ENCODE measurements at places on chromosomes 11 and 22. TPM values are rescaled to one million over a fixed set of nuclear protein-coding genes. Genes with fewer than 3 reads are reported as not detected.

DNA sequence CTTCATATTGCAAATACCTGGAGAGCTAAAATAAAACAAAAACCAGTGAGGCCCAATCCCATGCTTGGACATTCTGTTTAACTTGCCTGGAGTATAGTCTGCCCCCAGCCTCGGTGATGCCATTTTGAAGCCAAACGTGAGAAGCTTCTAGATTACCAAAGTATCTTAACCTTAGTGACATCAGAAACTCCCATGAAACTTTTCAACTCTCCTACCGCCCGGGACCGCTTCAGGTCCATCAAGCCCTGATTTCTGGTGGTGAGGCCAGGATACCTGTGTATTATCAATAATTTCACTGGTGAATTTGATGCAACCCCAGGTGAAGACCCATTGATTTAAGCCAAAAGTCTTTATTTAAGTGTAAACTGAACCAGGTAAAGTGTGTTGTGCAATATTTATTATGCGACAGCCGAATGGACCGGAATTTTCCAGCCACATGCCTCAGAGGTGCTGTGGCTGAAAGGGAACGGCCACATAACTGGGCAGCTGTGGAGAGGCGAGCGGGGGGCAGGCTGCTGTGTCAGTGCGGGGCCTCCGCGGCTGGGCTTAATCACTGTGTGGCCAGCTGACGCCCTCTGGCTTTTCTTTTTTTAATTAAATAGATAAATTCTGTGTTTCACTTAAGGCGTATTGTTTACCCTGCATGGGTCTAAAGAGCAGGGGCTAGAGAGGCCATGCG lies 385.5 kb upstream of the B3GAT1 start:
- no peak overlapping the region for H3K27ac ChIP-seq
- H3K4me1 ChIP-seq, result no peaks in the 10 kb centered on the region
- no peaks in the 10 kb centered on the region for H3K36me3 ChIP-seq
- H3K27me3 ChIP-seq, result peaks cover 91% of the 10 kb centered on the region

DNA sequence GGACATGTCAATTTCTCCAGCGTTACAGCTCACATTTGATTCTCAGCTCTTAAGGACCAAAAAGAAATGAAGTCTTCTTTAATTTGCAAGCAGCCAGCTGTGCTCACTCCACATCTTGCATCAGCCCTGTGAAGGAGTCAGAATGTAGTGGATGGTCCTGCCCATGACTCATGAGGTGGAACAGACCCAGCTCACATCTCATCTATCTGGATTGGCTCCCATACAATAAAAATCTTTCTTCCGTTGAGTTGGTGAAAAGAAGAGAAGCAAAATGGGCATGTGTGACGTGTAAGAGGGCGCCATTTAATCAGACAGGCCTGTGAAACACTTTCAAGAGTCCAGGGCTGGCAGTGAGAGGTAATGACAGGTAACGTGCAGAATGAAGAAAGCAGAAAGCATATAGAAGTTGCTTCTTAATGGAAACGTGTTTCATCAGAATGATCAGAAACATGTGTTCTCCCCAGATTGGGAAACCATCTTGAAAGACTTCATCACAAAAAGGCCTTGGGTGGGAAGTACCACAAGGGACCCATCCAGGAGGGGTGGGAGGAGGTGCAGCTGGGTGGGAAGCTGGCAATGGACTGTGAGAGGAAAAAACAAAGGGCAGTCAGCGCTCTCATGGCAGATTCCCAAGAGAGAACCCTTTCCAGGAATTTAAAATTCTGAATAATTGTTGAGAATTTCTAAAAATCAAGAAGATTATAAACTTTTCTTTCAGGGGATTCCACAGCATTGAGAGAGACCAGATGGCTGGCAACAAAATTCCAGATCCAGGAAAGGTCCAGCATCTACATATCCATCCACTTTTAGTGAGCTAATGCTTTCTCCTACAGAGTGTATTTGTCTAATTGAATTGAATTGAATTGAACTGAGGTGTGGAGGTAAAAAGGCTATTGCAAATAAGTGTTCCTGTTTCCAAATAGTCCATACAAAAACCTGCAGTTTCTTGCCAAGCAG lies 57.0 kb downstream of the ETS1 start:
- no peak overlapping the region for H3K4me3 ChIP-seq
- peaks cover 14% of the 10 kb centered on the region for H3K4me1 ChIP-seq
- H3K27ac ChIP-seq, result no peak overlapping the region
- no peaks in the 10 kb centered on the region for H3K36me3 ChIP-seq

DNA sequence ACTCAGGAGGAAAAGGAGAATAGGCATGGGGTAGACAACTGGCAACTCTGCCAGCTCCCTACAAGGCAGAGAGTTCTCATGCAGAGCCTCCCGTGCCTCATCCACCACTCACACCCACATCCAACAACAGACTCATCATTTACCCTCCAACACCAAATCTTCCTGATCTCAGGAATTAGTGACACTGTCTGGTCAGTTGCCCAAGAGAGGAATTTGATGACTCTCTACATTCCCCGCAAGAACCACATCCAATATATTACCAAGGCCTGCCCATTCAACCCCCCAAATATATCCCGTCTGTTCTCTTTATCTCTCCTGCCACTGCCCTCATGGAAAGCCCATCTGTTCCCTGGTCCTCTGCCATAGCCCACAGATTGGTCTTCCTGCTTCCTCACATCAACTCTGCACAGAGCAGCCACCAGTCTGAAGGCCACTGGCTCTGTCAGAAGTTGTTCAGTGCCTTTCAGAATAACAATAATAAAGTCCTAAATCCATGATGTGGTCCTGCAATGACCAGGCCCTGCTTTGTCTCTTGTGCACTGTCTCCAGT lies 57.5 kb upstream of the CD82 start:
- H3K27ac ChIP-seq, result no peak overlapping the region
- no peaks in the 10 kb centered on the region for H3K36me3 ChIP-seq
- no peak overlapping the region for H3K4me3 ChIP-seq
- no peak for DNase-seq

DNA sequence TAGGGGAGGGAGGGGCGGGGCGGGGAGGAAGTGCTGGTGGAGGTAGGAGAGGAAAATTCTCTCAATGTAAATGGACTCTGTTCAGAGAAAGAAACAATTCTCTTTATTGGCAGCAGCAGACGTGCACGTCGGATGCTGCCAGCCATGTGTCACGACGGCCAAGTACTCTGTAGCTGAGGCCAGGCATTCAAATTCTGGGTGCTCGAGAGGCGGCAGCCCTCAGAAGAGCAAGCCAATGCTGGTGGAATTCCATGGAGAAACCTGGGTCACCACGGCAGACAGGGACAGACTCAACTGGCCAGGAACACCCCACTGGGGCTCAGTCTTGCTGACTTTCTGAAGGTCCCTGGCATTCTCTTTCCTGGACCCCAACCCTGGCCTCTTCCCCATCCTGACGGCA lies 90.8 kb downstream of the ABTB2 start:
- no peaks in the 10 kb centered on the region for H3K27me3 ChIP-seq
- no peak overlapping the region for H3K4me3 ChIP-seq
- no peak for DNase-seq

- H3K27me3 ChIP-seq, result no peaks in the 10 kb centered on the region
- H3K4me3 ChIP-seq, result no peak overlapping the region
Observed at GRCh38 chr11:112583261-112583893, 322.7 kb upstream of the PLET1 start.

- H3K36me3 ChIP-seq, result no peaks in the 10 kb centered on the region
- no peaks in the 10 kb centered on the region for H3K27me3 ChIP-seq
- DNase-seq, result no peak
Observed at GRCh38 chr11:121082219-121082618, 18.8 kb upstream of the TECTA start.

- no peak for DNase-seq
- no peaks in the 10 kb centered on the region for H3K36me3 ChIP-seq
- H3K27ac ChIP-seq, result no peak overlapping the region
- peaks cover 21% of the 10 kb centered on the region for H3K4me1 ChIP-seq
Observed at GRCh38 chr11:13166036-13166435, 111.6 kb upstream of the BMAL1 start.

DNA sequence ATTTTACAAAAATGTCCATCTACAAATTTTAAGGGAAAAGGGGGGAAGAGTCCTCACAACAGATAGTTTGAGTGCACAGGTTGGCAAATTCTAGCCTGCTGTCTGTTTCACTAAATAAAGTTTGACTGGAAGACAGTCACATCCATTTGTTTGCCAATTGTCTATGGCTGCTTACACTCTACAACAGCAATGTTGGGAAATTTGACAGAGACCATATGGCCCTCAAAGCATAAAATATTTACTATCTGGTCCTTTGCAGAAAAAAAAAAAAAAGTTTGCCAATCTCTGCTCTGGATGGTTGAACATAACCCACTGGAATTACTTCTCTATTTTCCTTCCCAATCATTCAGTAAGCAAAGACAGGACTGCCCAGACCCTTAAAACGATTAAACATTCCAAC lies 88.2 kb downstream of the FCHSD2 start:
- no peaks in the 10 kb centered on the region for H3K4me1 ChIP-seq
- no peaks in the 10 kb centered on the region for H3K27me3 ChIP-seq
- H3K27ac ChIP-seq, result no peak overlapping the region
- H3K4me3 ChIP-seq, result no peak overlapping the region
- no peak for DNase-seq

DNA sequence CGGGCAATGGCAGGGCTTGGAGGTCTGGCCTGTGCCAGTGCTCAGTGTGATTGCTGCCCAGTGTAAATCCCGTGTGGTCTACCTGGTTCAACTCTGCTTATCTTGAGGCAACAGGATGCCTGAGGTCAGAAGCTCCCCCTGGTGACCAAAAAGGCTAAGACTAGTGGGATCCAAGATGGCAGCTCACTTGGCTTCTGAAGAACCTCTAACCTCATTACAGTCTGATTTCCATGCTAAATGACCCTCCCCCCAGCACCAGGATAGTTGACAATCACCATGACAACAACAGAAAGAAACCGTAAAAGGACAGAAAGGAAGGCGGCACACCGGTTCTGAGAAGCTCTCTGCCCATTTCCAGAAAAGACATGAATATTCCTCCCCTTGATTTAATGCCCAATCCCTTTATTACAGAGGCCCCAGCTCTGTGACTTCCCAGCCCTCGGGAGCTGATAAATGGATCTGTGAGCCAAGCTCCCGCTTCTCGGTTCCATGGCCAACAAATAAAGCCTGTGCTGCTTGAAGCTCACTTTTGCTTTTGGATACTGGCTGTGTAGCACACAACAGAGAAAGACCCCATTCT lies 398.4 kb downstream of the CTTN start:
- H3K4me1 ChIP-seq, result no peaks in the 10 kb centered on the region
- no peak overlapping the region for H3K27ac ChIP-seq
- H3K4me3 ChIP-seq, result no peak overlapping the region

GRCh38 chr22:40499209-40499623 lies 128.8 kb downstream of the SGSM3 start:
- H3K27me3 ChIP-seq, result no peaks in the 10 kb centered on the region
- H3K36me3 ChIP-seq, result no peaks in the 10 kb centered on the region
- H3K4me1 ChIP-seq, result peaks cover 40% of the 10 kb centered on the region
- H3K27ac ChIP-seq, result peak overlapping the region; percentile 96
- peak; percentile 49 for DNase-seq

DNA sequence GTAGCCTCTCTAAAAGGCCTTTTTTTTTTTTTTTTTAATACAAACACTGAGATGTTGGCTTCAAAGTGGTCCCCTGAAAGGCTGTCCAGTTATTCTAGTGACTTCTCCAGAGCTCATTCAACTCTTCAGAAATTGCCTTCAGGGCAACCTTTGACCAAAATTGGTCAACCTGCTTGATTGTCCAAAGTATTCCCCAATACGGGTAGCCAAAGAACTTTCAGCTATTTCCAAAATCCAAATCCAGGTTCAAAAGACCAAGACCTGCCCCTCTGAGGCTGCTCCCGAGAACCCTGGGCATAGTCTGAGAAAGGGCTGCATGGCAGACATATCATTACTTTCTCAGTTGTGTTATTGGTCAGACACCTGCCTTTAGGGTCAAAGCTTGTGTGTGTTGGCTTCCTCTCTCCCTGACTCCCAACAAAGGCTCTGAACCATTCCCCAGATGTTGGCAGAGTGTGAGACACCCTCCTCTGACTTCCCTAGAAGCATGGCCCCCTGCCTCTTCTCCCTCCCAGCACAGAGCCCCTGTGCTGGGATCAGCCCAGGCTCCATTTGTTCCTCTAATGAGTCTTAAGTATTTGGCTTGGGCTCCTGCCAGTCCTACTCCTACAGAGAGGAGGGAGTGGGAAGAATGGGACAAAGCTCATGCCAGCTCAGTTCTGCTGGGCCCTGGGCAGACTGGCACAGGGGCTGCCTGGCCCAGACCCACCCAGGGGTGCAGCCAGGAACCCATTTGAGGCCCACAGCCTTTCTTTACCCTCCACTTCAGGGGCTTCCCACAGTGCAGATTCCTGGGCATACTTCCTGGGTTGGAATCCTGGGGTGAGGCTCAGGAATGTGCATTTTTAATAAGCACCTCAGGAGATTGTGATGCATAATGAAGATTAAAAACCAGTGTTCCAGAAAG lies 30.3 kb downstream of the TNKS1BP1 start:
- H3K4me1 ChIP-seq, result peaks cover 40% of the 10 kb centered on the region
- H3K36me3 ChIP-seq, result peaks cover 7% of the 10 kb centered on the region
- peak; percentile 68 for DNase-seq
- H3K27ac ChIP-seq, result peak overlapping the region; percentile 89

- no peaks in the 10 kb centered on the region for H3K36me3 ChIP-seq
- H3K4me3 ChIP-seq, result no peak overlapping the region
- no peak overlapping the region for H3K27ac ChIP-seq
- no peaks in the 10 kb centered on the region for H3K27me3 ChIP-seq
Observed at GRCh38 chr22:40531951-40532900, 104.3 kb downstream of the MRTFA start.

The MIOX gene
- 1.4 TPM for total RNA-seq

The KRTAP5-2 gene
- total RNA-seq, result not detected
